CD4-positive, alpha-beta T cell treated with Interleukin-6 at 100 ng/mL for 8 hours (primary cell): ENCODE measurements at places on chromosomes 5 and 9.

DNA sequence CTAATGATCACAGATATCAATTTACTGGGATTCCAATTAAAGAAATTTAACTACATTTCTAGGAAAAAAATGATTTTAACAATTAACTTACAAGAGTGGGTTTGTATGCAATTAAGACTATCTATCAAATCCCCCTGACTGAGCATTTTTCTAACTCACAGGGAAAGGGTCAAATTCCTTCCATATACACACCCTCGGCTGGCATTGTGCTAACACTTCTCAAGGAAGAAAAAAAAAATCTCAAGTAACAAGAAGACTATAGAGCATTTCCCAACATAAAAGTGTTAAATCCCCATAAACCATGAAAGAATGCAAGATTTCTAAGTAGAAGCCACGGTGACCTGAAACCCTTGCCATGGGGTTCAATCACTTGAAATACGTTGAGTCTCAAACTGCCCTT is 368.8 kb downstream of the GLIS3 start:
- DNase-seq, result no peak

DNA sequence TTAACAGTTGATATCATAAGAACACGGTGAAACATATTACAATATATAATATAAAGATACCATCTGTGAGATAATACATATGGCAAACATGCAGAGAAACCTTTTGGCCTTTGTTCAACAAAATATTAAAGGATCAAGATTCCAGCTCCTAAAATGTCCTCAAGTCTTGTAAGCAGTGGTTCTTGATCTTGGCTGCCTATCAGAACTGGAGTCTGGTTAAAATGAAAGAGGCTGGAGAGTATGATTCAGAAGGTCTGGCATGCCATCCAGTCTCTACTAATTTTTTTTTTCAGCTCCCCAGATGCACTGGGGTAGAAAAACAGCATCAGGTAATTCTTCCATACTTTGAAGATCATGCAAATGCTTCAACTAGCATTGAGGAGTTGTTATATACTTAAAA is 83.2 kb downstream of the TNC start:
- DNase-seq, result no peak

DNA sequence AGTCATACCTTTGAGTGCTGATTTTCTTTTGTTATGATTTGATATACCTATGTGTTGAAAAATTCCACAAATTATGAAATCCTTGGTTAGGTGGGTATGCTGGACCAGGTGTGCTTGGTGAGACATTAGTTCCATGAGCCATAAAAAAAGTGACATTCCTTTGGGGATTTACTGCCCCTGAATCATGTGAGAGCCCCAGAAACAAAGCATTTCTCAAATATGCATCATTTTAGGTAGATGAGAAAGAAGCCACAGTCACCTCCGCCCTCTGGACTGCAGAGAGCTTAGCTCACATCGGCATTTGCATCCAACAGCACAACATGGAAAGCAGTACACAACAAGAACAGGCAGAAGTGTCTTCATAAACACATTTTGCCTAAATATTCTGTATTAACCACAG is 55.3 kb downstream of the DAP start:
- DNase-seq, result no peak

- DNase-seq, result no peak
These were observed 48.7 kb downstream of the RICTOR start for GRCh38 chr5:39025456-39025855.

DNA sequence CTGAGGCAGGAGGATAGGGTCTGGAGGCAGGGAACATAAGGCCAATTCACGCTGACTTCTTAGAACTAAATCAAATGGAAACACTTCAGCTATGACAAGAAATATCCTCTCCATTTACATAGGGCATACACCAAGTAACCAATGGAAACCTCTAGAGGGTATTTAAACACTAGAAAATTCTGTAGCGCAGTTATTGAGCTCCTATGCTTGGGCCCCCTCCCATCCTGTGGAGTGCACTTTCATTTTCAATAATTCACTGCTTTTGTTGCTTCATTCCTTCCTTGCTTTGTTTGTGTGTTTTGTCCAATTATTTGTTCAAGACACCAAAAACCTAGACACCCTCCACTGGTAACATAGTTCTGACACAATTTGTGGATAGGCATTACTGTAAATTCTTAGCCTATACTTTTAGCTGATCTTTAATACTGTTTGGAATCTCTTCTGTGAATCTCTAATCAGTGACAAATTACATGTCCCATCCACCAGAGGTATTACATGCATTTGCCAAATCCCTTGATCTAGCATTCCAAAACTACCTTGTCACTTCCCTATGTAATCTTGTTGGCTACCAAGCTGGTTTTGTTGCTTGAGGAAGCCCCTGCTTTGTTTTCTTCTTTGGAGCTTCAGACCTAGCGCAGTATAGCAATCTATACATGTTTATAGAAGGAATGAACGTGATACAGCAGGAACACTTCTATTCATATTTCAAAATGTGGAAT is 61.6 kb downstream of the ST8SIA4 start:
- no peak for DNase-seq

DNA sequence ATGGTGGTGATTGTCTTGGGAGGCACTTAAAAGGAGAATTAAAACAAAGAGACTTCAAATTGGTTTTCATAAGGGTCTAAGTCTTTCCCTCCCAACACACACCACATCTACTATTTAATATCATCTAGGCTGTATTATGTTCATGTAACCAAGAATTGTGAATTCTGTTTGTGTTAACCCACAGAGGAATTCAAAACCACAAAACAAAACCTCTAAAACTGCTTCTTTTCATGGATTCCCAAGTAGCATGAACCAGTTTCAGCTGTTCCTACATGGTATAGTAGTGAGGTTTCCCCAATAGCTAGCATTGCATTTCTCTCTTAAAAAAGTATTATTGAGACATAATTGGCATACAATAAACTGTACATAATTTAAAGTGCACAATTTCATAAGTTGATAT is 283.8 kb downstream of the CD180 start:
- DNase-seq, result no peak

GRCh38 chr9:89442501-89442978 is 55.4 kb downstream of the SEMA4D start:
- no peak for DNase-seq

GRCh38 chr9:26677965-26678706 is 214.5 kb downstream of the CAAP1 start:
- no peak for DNase-seq

- no peak for DNase-seq
These were observed 8.7 kb upstream of the GFRA3 start for GRCh38 chr5:138282920-138283742.

DNA sequence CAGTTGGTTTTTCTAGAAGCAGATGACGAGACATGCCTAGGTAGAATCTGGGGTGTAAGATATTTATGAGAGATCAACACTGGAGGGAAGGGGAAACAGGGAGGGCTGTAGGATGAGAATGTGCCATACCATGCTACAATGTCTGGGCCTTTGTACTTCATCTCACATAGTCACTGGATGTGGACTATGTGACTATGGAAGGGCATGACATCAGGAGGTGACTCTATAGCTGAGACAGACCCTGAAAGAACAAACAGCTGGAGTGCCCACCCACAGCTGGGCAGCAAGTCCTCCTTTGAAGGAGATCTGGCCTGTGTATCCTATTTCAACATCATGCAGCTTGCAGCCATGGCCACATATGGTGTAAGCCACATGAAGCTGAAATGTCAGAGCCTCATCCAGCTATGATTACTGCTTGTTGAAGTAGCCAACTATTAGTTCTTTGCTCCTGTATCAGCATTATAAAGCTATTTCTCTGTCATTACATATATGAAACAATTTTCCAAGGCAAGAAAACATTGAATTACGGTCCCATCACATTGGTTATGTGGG is 46.2 kb upstream of the KIF2A start:
- DNase-seq, result no peak

GRCh38 chr5:43613370-43613769 is 10.4 kb downstream of the NNT start:
- DNase-seq, result no peak

GRCh38 chr9:95063300-95063699 is 254.2 kb downstream of the FANCC start:
- DNase-seq, result no peak

GRCh38 chr9:38768351-38768761 is 48.4 kb upstream of the FAM240B start:
- DNase-seq, result no peak

GRCh38 chr9:78821126-78821822 is 524.3 kb downstream of the PSAT1 start:
- peak; percentile 1 for DNase-seq

GRCh38 chr5:83645936-83646335 is 74.7 kb downstream of the HAPLN1 start:
- no peak for DNase-seq

DNA sequence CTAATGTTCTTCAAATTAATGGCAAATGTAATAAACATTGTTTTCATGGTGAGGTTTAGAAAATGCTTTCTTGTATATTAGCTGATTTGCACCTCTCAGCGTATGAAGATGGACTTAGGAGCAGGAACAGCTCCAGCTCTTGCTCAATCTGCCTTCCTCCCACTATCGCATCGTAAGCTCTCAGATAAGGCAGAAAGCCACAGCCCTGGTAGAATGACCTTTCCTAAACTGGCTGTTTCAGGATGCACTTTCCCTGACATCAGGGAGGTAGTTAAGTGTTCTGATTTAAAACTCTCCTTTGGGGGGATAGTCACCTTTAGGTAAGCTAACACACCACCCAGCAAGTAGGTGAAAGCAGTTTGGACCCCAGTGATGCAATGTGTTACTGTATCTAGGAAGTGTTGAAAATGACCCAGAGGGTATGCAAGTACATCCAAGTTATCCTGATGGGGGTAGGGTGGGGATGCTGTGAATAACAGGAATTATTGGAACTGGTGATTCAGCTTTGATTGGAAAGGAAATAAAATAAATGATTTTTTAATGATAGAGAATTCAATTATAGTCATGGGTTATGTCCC is 72.3 kb downstream of the LMNB1 start:
- no peak for DNase-seq

DNA sequence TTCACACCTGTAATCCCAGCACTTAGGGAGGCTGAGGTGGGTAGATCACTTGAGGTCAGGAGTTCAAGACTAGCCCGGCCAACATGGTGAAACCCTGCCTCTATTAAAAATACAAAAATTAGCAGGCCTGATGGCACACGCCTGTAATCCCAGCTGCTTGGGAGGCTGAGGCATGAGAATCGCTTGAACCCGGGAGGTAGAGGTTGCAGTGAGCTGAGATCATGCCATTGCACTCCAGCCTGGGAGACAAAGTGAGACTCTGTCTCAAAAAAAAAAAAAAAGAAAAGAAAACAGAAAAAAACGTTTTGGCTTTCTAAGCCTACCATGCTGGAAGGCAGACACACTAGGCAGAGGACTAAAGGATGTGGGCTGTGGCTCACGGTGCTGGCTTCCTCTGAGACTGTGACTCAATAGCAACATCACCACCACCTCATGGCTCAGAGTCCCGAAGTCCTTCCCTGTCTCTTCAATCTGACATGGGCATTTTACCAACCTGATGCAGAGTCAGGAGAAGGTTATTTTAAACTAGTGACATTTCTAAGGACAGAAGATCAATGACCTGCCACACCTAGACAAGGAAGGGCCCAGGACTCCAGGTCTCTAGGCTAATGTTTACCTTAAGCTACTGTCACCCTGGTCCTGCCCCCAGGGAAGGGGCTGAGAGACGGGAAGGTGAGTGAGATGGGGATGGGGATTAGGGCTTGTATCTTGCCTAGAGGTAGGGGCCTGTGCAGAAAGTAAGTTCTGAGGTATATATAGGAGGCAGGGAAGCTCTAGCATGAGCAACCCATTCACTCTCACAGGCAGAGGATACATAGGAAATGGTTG is 3.7 kb downstream of the ECSCR start:
- peak; percentile 90 for DNase-seq

GRCh38 chr5:134566741-134567221 is 41.3 kb downstream of the JADE2 start:
- DNase-seq, result no peak

DNA sequence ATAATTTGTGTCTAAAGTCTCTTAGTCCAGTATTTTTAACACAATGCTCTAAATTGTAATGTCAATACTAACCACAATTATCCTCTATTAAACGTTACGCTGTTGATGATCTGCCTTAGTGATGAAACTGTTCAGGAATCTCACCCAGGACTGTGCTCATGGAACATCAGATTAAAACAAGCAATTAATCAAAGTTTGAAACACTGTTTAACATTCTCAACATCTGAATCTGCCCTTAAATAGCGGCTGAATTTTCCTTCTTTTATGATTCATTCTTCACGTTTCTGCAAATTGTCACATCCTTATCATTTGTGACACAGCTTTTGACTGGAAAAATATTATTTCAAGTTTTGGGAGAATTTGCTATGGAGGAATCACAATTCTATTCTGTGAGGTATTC is 113.8 kb downstream of the MARCHF11 start:
- DNase-seq, result no peak

- no peak for DNase-seq
These were observed 42.6 kb upstream of the GFPT2 start for GRCh38 chr5:180395540-180396274.

GRCh38 chr9:126152622-126153362 is 173.8 kb upstream of the MVB12B start:
- DNase-seq, result no peak

- peak; percentile 2 for DNase-seq
These were observed 422.6 kb downstream of the EFNA5 start for GRCh38 chr5:107248066-107248695.

DNA sequence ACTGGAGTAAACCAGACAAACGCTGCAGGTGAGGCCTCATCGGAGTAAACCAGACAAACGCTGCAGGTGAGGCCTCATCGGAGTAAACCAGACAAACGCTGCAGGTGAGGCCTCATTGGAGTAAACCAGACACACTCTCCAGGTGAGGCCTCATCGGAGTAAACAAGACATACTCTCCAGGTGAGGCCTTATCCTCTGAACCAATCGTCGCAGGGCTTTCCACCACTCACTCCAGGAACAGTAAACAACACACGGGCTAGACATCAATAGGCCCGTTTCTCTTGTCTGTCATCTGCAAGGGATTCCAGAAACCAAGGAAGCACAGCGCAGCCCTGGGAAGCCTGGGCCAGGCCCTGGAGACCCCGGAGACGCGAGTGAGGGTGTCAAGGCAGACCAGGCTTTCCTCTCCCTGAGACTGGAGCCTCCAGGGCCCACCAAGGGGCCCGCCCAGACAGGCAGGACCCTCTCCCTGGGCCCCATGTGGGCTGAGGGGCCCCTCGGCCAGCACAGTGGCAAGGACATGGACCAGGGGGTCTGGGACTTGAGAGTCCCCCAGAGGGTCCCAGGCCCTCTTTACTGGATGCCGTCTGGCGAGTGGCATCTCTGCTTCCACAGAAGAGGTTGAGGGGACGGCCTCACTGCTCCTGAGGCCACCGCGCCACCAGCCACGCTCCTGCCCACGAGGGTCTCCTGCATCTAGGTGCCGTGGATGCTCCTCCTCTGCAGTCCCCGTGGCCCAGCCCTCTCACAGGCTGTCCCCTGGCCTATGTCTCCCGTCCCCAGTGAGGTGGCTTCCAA is 26.4 kb upstream of the NSMF start:
- DNase-seq, result no peak
